ENCODE measurements at places on chromosomes 5 and 9.

DNA sequence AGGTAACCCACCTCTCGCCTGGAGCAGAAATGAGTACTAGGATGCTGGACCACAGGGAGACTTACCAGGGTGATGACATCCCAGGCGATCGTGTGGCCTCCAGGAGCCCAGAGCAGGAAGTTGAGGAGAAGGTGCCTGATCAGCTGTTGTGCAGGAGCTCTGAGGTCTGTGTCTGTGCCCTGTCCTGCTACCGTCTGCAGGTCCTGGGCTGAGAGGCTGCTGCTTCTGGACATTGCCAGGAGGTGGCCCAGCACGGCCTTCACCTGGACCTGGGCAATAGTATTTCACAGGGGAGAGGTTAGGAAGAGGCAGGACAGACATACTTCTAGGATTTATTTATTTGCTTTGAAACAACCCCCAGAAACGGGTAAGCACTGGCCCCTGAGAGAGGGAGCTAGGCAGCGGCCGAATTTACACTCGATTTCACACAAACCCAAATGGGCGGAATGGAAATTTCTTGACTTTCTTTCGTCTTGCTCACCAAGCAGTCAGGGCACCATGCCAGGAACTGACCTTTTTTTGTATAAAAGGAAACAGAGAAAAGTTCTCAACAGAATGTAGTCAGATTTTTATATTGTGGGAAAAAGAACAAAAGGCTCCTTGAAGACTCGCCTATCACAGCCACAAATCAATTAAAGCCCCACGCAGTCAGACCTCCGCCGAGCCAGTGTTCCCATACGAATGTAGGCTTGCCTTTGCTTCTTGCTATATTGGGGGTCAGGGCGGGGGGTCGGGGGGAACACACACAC lies 210.3 kb downstream of the FANCC start:
- no peak for DNase-seq

GRCh38 chr5:158691631-158692255 lies 408.0 kb downstream of the EBF1 start:
- DNase-seq: no peak

DNA sequence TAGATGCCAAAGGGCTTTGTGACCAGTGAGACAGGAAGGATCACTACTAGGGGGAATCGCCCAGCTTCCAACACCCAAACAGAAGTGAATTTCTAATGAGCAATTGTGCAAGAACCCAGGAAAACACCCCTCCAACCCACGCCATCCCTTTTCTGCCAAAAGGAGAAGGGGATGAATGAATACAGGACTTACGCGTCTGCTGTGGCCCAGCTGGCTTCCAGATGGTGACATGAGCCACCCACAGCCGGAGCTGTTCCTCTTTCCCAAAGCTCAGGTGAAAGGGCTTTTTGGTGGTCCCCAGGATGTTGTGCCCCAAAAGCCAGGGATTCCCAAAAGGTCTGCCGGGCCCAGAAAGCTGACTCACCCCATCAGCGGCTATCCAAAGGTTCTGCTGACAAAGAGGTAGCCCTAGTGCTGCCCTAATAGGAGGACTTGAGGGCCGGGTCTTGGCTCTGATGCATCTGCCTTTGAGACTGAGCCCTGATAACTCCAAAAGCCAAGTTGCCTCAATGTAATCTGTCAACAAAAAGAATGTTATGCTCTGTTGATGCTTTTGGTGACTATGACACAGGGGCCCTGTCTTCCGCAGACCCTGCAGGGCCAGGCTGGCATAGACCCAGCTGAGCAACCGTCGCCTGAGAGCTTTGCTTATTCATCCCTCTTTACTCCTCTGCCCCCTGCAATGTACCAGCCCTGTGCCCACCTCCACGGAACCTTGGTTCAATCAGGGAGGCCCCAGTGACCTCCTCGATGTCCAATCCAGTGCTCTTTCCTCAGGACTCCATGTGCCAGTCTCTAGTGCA lies 14.5 kb downstream of the GSN start:
- no peak for DNase-seq

- DNase-seq: no peak
Measured at GRCh38 chr9:7172154-7173115, 414.7 kb downstream of the KDM4C start.

- DNase-seq: peak; percentile 22
Measured at GRCh38 chr9:68507130-68507805, 33.4 kb downstream of the TMEM252 start.

DNA sequence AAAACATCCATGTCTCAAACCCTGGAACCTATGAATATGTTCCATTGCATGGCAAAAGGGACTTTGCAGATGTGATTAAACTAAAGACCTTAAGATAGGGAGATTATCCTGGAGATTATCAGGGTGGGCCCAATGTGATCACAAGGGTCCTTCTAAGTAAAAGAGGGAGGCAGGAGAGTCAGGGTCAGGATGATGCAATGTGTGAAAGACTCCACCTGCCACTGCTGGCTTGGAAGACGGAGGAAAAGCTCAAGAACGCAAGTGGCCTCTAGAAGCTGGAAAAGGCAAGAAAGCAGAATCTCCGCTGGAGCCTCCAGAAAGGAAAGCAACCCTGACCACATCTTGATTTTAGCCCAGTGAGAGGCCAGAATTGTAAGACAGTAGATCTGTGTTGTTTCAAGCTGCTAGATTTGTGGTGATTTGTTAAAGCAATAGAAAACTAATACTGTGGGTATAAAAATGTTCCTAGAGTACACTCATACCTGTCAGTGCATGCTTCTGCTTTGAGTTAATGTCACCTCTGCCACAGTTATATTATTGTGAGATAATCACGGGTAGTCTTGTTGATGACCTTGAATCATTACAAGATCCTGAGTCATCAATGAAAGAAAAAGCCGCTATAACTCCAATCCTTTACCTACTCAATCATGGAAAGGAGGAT lies 93.5 kb upstream of the TNPO1 start:
- no peak for DNase-seq

GRCh38 chr5:84378420-84378819 lies 6.3 kb downstream of the EDIL3 start:
- DNase-seq: no peak

DNA sequence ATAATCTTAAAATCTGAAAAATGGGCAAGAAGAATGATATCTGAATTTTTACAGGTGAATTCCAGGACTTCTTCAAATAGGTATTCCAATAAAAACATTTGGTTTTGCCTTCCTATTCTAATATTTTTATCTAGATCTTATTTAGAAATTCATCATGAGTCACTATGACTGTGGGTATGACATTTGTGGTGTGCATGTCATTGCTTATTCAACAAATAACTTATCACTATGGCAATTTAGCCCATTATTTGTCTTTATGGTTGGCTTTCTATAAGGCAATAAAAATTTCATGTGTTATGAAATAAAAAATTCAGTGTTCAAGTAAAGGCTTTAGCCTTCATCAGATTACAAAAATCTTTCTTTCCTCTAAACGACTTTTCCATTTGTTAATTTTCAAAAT lies 1139.6 kb upstream of the NUDT12 start:
- no peak for DNase-seq

GRCh38 chr5:139246394-139246793 lies 47.1 kb upstream of the MATR3 start:
- no peak for DNase-seq

GRCh38 chr5:144187699-144188294 lies 17.1 kb downstream of the KCTD16 start:
- no peak for DNase-seq

- no peak for DNase-seq
Measured at GRCh38 chr5:139982157-139982974, 60.7 kb downstream of the NRG2 start.

DNA sequence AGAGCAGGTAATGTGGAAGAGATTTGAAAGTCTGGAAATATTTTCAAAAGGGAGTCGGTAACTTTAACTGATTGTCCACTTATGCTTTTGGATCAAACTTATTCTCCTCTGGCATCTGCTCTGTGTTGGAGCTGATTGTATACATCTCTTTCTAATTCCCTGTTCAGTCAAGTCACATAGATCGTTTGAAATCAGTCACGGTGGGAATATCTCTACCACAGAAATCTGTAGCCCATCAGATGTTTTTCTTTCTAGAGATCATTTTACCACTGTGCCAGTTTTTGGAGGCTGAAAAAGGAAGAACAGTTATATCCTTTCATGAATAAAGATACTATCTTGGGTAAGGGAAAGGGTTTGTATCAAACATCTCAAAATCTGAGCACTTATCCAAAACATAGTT lies 1853.3 kb downstream of the EFNA5 start:
- DNase-seq: peak; percentile 3

- no peak for DNase-seq
Measured at GRCh38 chr9:9615086-9615485, 997.7 kb downstream of the PTPRD start.

DNA sequence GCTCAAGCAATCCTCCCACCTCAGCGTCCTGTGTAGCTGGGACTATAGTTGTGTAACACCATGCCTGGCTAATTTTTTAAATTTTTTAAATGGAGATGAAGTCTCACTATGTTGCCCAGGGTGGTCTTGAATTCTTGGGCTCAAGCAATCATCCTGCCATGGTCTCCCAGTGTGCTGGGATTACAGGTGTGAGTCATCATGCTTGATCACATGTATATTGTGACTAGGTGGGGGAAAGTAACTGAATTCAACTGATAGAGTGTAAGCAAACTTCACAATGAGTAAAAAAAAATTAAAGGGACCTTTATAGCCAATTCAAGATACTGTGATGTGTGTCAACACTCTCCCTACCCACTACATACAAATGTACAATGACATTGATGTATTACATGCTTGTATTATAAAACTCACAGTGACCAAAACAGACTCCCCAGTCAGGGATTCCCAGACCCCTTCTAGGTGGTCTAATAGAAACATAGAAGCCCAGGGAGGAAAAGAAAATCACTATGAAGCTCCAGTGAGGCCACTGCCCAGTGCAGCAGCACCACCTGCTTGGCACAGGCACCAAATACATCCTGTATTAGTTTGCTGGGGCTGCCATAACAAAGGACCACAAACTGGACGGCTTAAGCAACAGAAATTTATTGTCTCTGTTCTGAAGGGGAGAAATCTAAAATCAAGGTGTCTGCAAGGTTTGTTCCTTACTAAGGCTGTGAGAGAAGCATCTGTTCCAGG lies 8.8 kb downstream of the PLGRKT start:
- no peak for DNase-seq

DNA sequence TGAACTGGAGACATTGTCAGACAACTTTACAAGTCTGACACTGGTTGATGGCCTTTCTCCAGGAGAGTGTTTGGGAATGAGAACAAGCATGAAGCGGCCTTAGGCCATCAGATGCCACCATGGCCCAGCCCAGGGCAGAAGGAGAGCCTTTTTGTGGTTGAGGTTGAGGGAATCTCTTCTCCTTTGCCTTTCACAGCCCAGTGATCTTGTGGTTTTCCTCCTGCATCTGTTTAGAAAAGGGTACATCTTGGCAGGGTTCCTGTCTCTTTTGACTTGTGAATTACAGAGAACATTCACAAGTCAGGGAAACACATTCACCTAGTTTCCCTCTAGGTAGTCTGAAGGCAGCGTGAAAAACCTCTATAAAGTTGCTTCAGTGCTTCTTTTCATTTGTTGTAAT lies 27.5 kb downstream of the DMRT2 start:
- no peak for DNase-seq

DNA sequence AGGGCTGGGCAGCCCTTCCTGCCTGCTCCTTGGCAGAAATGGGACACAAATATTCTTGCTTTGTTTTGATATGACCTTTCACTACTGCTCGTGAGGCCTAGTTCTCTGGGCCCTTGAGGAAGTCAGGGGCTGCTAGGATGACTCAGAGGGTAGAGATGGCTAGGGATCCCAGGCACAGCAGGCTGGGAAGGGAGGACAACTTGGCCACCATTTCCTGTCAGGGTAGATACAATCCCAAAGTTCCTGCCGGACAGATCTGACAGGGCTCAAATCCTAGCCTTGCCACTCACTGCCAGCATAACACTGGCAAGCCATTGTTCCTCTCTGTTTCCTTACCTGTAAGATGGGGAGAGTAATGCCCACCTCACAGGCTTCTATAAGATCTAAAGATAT lies 31.7 kb upstream of the MEIKIN start:
- DNase-seq: no peak

- DNase-seq: no peak
Measured at GRCh38 chr5:73663161-73663859, 37.3 kb downstream of the ARHGEF28 start.

DNA sequence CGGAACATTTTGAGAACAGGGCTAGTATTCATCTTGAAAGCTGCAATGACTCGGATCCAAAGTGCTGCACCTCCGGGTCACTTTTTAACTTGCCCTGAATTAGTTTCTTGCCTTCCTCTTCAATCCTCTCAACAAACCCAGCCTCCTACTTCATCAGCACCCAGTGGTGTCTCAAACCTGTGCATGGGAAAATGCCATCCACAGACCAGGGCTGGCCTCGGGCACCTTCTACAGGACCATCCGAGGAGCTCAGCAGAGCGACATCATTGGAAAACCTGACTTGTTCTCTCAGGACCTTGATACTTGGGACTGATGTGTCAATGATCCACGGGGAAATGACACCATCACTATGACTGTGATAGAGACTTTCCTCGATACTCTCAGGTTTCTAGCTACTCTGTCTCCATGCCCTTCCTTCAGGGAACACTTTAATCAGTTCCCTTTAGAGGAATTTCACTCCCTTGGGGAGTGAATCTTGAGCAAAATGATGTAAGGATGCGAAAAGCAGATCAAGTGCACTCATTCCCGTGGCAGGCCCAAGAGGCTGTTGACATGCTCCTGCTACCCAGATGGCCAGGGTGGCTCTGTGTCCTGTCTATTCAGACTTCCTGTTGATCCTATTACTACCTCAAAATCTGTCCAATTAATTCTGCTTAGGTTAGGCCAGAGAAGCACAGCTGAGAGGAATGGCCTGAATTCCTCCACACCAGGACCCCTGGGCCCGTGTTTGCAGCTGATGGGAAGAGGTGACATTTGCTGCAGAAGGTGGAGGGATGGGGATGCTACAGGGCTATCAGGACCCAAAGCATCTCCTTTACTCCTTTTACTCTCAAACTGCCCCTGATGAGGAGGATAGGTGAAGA lies 96.5 kb upstream of the SLC25A48 start:
- no peak for DNase-seq

GRCh38 chr9:94718936-94719335 lies 7.6 kb upstream of the AOPEP start:
- DNase-seq: no peak

GRCh38 chr5:103909391-103909790 lies 346.8 kb upstream of the NUDT12 start:
- no peak for DNase-seq

DNA sequence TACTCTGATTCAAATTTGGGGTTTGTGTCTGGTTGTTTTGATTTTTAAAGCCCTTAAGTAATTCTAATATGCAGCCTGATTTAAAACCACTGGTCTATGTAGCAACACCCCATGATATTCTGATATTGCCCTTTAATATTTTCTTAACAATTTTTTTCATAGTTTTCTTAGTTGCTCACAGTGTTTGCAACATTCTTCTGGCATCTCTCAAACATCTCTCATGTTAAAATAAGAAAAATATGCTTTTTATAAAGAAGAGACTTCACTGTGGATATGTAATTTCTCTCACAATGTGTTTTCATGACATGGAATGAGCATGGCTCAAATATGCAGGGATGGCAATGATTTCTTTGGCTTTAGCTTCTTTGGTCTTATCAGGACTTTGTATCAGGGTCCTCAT lies 183.7 kb downstream of the TAF11L14 start:
- no peak for DNase-seq

- DNase-seq: no peak
Measured at GRCh38 chr5:142222866-142223558, 101.8 kb downstream of the SPRY4 start.
